ENCODE measurements at places on chromosomes 3 and 15.
A peak's percentile ranks its signal among the peaks of the same experiment; 100 is the strongest.

DNA sequence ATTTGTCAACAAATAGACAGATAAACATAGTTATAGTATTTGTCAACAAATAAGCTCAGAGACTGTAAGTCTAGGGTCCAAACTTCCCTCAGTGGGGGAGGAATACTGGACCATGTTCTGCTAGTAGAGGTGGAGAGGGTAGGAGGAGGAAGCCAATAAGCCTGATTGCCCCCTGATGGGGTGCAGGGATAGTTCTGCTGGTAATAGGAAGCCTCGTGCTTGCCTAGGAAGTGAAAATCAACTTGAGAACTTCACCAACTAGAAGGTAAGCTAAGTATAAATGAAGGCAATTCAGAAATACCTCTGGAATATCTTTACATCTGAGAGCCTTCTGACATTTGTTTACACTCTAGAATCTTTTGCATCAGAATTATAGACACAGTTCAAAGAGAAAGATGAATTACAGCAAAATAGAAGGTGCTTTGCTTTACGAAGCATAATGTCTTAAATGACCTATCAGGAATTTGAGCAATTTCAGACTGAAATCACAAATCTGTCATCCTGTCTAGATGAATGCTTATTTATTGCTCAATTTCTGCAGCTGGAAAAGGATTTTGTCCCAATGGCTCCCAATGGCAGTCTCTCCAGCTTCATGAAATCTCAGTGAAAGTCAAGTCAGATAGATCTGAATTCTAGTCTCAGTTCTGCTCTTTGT is 225.6 kb upstream of the TBC1D5 start:
- DNase-seq = no peak

GRCh38 chr15:93826790-93827189 is 404.6 kb upstream of the MCTP2 start:
- DNase-seq = no peak

DNA sequence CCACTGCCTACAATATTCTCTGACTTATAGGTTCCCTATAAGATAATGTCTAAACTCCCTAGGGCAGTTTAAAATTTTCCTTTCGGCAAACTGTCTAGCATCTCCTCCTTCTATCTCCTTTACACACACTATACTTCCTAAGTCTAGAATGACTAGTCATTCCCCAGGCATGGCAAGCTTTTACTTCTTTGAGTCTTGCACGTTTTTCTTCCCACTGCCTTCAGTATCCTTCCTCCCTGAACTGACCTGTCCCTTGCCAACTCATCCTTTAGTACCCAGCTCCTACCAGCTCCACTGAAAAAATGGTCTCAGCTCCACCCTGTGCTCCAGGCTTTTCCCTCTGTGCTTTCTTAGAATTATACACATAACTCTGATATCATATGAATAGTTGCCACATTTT is 93.8 kb upstream of the KBTBD8 start:
- no peak for DNase-seq

DNA sequence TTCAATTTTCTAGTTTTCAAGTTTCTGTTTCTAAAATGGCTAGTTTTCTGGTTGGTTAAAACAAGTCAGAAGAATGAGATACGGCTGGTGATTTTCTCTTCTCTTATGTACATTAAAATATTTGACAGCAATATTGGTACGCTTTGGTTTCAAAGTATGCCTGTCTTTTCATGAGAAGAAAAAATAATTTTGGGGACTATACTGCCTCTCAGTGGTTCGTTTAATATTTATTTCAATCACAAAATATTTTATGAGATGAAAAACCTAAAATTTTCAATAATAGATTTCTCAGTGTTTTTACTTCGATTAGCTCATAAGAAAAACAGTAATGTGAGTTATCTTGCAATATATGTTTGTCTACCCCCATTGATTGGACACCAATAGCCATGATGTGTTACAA is 72.8 kb upstream of the AADACL2 start:
- no peak for DNase-seq

GRCh38 chr15:27410996-27411605 is 440.1 kb downstream of the GABRG3 start:
- peak; percentile 94 for DNase-seq

GRCh38 chr3:57059411-57059810 is 1.1 kb upstream of the SPATA12 start:
- DNase-seq = no peak

- no peak for DNase-seq
Measured at GRCh38 chr15:62895139-62895866, 147.2 kb upstream of the TPM1 start.

GRCh38 chr3:171688002-171688401 is 122.3 kb downstream of the PLD1 start:
- DNase-seq = no peak

- DNase-seq = peak; percentile 73
Measured at GRCh38 chr3:172647823-172648222, 63.0 kb downstream of the NCEH1 start.

DNA sequence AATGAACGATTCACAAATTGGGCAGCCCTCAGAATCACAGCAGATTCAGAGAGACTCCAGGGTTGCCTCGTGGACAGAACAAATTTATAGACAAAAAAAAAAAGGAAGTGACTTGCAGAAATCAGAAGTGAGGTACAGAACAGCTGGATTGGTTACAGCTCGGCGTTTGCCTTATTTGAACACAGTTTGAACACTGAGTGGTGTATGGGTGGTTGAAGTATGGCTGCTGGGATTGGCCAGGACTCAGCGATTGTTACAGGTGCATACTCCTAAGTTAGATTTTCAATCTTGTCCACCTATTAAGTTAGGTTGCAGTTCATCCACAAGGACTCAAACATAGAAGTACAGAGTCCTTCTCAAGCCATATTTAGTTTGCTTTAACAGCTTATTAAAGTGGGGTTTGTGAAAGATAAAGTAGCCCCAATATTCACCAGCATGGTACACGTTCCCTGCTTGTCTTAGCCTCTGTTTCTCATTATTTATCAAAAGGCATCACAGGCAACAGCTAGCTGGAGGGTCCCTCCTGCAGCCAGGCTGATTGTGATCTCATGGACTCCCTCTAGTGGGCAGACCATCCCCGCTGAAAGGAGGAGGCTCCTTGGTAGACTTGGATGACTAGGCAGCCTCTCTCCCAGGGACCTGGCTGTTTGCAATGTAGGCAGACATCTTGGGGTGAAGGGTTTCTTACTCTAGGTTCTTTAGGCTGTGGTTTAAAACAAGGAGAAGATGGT is 17.6 kb upstream of the ALDH1L1 start:
- no peak for DNase-seq

DNA sequence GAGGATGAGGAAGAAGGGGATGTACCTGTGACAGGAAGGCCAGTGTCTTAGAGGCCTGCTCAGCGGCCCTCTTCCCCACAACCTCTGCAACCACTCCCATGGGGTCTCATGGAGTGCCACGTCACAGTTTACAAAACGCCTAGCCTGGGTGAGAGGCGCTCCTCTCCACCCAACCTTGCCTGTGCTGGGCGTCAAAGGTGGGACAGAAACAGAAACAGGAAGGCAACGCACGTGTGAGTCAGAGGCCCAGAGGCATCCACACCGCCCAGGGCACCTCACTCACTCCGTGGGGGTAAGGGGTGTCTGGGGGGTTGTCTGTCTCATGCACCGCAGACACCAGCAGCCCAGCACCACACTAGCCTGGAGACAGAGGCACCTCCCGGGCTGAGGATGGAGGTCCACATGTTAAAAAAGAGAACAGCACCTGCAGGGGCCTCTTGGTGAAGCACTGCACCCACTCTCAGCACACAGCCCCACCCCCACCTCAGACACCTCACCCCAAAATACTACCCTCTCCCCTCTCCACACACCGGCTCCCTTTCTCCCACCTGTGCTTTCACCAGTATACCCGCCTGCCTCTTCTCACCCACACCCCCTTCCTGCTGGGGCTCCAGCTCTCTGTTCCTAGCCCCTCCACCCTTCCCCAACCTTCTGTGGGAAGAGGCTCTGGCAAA is 4.7 kb upstream of the CALML4 start:
- no peak for DNase-seq

- DNase-seq = peak; percentile 35
Measured at GRCh38 chr3:38655708-38656300, 6.3 kb upstream of the SCN5A start.

DNA sequence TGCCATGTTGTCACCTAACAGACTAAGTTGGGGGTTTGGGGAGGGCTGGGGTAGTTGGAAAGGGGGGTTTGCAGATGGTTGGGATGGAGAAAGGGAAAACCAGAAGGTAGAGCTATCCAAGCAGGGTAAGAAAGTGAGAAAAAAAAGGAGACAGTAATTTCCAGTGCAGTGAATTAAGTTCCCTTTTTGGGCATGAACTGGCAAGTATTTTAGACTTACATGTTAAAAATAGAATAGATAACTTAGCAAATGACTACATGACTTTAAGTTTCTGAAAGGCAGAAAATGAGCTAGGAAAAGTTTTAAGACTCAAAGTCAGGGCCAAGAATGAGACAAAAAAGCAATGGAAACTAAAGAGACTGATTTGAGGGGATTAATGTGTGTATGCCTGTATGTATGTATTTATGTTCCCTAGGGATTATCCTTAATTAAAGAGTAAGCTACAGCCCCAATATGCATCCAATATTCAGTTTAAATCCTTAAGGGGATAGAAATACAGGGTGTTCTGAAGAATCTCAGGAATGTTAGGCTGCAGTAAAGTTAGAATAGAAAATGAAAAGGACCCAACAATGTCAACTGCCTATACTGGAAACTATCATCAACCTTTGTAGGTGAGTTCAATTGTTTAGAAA is 285.2 kb upstream of the MME start:
- no peak for DNase-seq

- DNase-seq = peak; percentile 4
Measured at GRCh38 chr3:174439331-174440252, 419.5 kb upstream of the NAALADL2 start.

GRCh38 chr15:67054676-67055075 is 10.7 kb upstream of the SMAD3 start:
- no peak for DNase-seq

GRCh38 chr15:68201153-68201878 is 3.8 kb downstream of the CALML4 start:
- DNase-seq = no peak

GRCh38 chr3:11665331-11665730 is 21.6 kb upstream of the VGLL4 start:
- DNase-seq = no peak

DNA sequence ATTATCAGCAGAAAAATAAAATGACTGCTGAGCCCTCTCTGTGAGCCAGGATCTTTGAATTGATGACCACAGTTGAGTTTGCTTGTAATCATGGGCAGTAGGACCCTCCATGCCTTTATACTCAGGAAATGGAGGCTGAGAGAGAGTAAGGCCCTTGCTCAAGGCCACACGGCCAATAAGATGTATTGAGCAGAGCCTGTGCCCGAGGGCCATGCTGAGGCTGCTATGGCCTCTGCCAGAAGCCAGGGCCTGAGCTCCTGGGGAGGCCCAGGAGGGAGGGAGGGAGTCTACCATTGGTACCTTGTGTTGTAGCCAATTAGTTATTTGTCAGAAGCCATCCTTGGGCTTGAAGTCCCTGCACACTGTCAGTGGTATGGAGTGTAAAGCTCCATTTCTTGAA is 151.4 kb downstream of the DNAJB8 start:
- DNase-seq = no peak

- no peak for DNase-seq
Measured at GRCh38 chr15:44595246-44595645, 58.3 kb downstream of the EIF3J start.

DNA sequence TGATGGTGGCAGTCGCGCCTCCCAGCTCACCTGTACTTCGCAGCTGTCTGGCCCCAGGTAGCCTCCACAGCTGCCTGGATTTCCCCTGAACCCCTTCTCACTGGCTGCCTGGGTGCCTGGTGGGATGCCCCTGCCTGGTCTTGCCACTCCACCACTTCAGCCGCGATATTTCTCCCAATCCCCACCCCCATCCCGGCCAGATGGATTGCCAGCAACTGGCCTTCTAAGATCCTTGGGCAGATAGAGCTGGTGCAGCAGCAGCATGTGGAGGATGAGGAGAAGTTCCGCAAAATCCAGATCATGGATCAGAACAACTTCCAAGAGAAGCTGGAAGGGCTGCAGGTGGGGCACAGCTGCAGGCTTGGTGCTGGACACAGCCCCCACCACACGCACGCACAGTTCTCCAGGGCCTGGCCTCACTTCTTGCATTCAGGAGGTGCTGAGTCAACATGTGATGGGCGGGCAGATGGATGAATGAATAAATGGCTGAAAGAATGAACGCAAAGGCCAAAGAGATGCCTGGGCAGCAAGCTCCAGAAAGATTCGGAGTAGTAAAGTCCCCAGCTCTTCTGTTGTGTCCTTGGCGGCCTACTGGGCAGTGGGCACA is 35.7 kb downstream of the DNAH1 start:
- no peak for DNase-seq

DNA sequence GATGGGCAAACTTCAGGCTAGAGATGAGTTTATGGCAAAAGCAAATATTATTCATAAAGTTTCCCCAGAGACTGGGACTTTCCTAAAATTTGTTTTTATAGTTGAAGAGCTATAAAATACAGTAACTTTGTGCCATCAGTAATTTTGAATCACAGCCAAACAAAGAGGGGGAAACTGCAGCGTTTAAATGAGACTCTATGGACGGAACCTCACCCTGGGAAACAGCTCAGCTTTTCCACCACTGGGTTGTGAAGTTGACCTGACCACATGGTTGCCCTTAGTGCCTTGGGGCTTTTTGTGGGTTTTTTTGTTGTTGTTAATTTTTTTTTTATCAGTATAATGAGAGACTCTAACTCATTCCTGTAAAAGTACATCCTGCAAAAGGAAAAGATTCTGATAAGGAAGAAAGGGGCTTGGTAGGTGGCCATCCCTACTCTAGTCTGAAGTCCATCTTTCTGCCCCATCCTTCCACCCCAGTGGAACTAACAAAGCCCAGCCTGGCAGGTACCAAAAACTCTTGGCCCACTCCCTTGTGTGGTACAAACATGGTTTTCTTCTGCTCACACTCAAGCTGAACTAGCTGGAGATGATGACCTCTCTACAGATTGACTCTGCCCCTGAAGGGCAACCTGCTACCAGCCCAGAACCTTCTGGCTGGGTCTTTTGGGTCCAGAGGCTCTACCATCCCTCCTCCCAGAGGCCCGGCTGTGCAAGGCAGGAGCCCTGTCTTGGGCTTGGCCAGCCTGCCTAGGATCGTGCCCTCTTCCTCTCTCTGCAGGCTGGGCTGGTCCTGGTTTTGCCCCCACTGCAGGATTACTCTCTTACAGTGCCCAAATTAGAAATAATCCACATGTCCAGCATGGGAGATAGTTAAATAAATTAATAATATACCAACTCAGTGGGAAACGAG is 41.2 kb downstream of the RLBP1 start:
- DNase-seq = no peak

- DNase-seq = no peak
Measured at GRCh38 chr15:79437275-79438000, 5.3 kb downstream of the MINAR1 start.
